Activated CD4-positive, alpha-beta memory T cell treated with anti-CD3 and anti-CD28 coated beads, Interleukin-2, amount 10 ng/mL, durations not matched to agents 7 days and 5 days (primary cell): ENCODE measurements at places on chromosomes 3 and 15. TPM values are rescaled to one million over a fixed set of nuclear protein-coding genes. Genes with fewer than 3 reads are reported as not detected.

GRCh38 chr3:34920806-34921205 is 718.5 kb upstream of the ARPP21 start:
- no peak for DNase-seq
- no peak overlapping the region for H3K4me3 ChIP-seq
- H3K36me3 ChIP-seq: no peaks in the 10 kb centered on the region
- H3K27ac ChIP-seq: no peak overlapping the region

Gene CLDN18
- total RNA-seq: not detected

Gene HTR3E
- not detected for total RNA-seq

GRCh38 chr3:134625462-134625861 is 25.4 kb downstream of the KY start:
- no peak overlapping the region for H3K27ac ChIP-seq
- no peaks in the 10 kb centered on the region for H3K27me3 ChIP-seq
- peak; percentile 6 for DNase-seq
- no peak overlapping the region for H3K4me3 ChIP-seq
- H3K36me3 ChIP-seq: no peaks in the 10 kb centered on the region
- H3K4me1 ChIP-seq: no peaks in the 10 kb centered on the region

DNA sequence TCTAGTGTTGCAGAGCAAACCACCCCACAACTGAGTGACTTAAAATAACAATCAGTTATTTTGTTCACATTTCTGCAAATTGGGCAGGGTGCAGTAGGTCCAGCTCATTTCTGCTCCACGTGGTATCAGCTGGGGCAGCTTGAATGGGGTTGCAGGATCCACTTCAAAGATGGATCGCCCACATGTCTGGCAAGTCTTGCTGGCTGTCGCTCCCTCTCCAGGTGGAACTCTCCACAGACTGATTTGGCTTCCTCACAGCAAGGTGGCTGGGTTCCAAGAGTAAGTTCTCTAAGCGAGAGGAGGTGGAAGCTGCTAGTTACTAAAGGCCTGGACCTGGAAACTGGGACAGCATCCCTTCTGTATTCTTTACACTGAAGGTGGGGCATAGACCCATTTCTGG is 213.3 kb downstream of the SLC9A9 start:
- H3K27me3 ChIP-seq: no peaks in the 10 kb centered on the region
- H3K36me3 ChIP-seq: peaks cover 6% of the 10 kb centered on the region
- H3K4me1 ChIP-seq: no peaks in the 10 kb centered on the region
- H3K4me3 ChIP-seq: no peak overlapping the region
- no peak for DNase-seq

Gene GATM
- 2.2 TPM for total RNA-seq

Gene ADGRG7
- not detected for total RNA-seq

Gene TGM5
- total RNA-seq: 0.28 TPM

Gene INKA1
- 0.20 TPM for total RNA-seq

GRCh38 chr15:101242160-101242998 is 9.5 kb downstream of the CHSY1 start:
- peaks cover 95% of the 10 kb centered on the region for H3K4me1 ChIP-seq
- no peaks in the 10 kb centered on the region for H3K27me3 ChIP-seq
- peaks cover 60% of the 10 kb centered on the region for H3K36me3 ChIP-seq
- peak; percentile 80 for DNase-seq

Gene IL5RA
- not detected for total RNA-seq

Gene ISG20
- total RNA-seq: 338 TPM
